ENCODE measurements at places on chromosomes 4 and X.

- DNase-seq = no peak
Observed at GRCh38 chr4:155161357-155161756, 47.1 kb upstream of the NPY2R start.

DNA sequence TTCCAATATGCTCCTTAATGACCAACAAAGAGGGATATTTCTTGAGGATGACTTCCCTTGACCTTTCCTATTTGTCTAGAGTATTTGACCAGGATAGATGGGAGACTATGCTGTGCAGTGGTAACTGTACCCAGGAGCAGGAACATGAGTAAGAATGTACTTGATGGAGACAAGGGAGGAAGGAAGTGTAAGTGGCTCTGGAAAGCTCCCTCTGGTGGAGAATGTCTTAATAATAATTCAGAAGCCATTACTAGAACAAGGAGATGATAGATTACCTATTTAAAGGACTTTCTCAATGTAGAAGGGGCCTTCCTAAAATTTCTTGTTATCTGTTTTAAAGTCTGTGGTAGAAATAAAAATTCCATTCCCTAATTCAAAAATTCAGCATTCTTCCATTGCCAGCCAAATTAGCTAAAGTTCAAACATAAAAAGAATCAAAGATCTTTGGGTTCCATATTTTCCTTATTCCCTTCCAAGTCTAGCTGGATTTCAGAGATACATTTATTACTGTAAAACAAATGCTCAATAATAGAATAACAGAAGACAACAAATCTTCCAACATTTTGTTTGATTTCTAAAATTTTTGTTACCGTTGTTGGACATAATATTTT, 83.8 kb downstream of the GRID2 start:
- no peak for DNase-seq

- no peak for DNase-seq
Observed at GRCh38 chr4:15078682-15079642, 76.7 kb downstream of the CPEB2 start.

DNA sequence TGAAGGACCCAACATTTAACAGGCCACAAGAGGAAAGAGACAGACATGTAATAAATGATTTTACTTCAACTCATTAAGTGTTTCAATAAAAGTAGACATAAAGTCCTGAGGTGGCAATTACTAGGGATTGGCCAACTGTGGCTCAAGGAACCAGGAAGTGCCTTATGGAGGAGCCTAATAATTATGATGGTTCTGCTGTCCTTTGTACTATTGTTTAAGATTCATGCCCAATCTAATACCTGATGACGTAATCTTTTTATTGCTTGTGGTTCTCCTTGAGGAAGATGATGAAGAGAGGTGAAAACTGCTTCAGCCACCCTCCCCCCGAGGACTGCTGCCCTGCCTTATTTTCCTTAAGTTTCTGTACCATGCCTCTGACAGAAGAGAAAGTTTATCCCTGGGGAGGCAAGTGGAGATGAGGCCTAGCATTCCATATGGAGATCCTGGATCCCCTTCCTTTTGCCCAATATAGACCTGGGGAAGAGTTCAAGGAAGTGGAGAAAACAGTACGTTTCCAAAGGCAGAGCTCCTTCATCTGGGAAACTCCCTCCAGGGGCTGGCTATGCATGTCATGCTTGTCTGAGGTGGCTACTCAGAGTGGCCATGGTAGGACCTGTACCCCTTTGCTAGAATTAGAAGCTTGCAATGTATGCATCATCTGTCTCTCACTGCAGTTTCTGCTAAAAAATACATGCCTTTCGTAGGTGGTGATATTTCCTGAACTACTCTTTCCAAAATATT, 56.8 kb upstream of the FAT1 start:
- no peak for DNase-seq

GRCh38 chrX:127732709-127733108, 319.5 kb downstream of the ACTRT1 start:
- no peak for DNase-seq

- DNase-seq = no peak
Observed at GRCh38 chr4:6964858-6965257, 55.2 kb downstream of the TBC1D14 start.

GRCh38 chr4:110472583-110473329, 3.2 kb upstream of the ENPEP start:
- DNase-seq = no peak

- DNase-seq = no peak
Observed at GRCh38 chrX:84186603-84187532, 1.1 kb downstream of the RPS6KA6 start.

- no peak for DNase-seq
Observed at GRCh38 chr4:107718351-107718965, 1.6 kb downstream of the PAPSS1 start.

DNA sequence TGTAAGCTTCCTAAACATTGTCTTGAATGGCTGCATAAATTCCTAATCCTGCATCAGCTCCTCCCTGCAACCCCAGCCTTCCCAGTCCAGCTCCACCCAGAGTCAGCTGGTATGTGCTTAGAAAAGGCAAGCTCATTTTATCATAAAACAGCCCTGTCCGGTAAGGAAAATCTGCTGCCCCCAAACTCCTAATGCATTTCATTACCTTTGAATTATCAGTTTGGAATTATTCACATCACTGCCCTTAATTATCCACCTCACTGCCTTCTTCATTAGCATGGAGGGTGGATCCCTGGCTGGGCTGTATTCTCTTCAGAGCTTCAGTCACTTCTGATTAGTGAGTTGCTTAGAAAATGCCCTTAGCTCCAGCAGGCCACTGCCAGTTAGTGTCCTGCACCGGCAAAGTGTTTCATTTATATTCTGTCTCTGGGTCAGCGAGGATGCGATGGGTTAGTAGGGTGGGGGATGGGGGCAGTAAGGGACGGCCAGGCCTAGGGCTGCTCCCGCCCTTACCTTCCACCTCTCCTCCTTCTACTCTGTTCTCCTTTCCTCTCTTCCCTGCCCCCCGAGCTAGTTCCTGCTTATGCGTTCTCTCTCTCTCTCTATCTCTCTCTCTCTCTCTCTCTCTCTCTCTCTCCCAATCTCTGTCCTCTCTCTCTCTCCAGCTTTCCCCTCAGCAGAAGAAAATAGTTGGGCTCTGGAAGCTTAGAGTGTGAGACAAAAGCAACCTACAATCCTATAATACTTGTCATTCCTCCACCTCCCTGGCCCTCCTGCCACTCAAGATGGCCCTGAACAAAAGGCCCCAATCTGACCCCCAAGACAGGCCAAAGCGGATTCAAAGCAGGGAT, 174.8 kb upstream of the KLF3 start:
- peak; percentile 31 for DNase-seq

DNA sequence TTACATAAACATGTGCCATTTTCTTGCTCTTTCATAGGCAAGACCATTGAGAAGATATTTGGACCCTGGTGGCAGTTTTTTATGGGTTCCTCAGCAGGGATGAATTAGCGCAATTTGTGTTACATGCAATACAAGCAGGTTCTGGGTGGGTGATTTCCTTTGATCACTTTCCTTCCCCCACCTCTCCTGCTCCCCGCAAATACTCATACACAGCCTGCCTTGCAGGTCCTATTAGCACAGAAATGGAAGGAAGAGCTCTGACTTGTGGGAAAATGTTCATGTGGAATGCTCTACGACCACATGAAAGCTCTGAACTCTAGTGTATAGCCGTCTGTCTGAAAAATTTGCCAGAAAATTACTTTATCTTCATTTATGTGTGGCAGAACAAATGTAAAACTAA, 361.0 kb upstream of the FAT1 start:
- no peak for DNase-seq

DNA sequence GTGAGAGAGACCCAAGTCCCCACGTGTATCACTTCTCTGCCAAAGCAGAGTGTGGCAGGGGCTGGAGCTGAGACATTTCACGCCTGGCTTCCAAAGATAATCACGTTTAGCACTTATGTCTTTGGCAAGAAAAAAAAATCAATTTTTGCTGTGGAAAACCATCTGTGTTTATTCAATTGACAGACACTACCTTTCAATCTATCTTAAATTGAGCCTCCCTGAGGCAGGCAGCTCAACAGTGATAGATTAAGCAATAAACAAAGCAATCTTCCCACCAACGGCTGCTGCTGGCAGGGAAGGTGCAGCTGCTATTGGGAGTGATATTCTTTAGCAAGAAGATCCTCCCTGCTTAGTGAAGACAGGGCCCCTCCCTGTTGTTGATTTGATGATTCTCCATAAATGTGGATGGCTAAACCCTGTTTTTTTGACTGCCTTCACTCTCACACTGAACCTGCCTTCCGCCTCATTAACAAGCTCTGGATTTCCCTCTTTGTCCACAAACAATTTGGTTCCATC, 11.6 kb upstream of the MAGEB17 start:
- no peak for DNase-seq

DNA sequence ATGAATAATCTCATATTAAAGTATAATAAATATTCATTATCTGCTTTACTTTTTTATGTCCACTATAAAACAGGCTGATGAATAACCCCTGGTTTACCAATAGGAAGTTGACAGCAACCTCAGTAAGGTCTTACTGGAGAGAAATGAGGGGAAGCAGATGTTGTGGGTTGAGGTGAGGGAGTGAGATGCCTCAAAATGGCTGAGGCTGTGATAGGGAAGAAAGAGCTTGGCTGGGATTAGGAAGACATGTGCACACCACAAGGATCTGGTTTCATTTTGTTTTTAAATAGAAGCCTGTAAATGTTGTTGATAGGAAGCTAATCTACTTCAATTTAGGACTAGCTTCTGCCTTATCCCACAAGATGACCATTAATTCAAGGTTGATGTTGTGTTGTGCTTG, 14.4 kb upstream of the CYBB start:
- no peak for DNase-seq

GRCh38 chr4:101944649-101945048, 154.1 kb downstream of the BANK1 start:
- DNase-seq = no peak

GRCh38 chrX:149641432-149641831, 9.8 kb upstream of the TMEM185A start:
- DNase-seq = no peak

GRCh38 chr4:16157609-16158503, 68.4 kb downstream of the TAPT1 start:
- no peak for DNase-seq

- DNase-seq = no peak
Observed at GRCh38 chr4:143437476-143437875, 76.0 kb upstream of the SMARCA5 start.

- no peak for DNase-seq
Observed at GRCh38 chr4:30720661-30721184, 554 bp downstream of the PCDH7 start.

- DNase-seq = no peak
Observed at GRCh38 chrX:21174439-21174838, 199.8 kb upstream of the CNKSR2 start.

DNA sequence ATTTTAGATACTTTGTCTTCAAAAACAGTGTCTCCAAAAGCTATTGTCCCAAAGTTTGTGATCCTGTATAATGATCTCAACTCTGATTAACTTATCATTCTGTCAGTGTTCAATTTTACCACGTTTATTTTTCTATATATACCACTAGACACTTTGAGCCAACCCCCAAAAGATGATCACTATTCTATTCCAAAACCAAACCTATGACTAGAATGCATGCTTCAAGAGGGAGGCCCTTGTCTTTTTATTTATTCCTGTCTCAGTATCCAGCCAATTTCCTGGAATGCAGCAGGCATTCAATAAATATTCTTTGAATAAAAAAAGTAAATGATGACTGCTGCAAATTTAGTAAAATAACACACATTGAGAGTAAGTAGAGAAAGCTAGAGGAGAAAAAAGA, 275.6 kb downstream of the LDB2 start:
- DNase-seq = no peak

DNA sequence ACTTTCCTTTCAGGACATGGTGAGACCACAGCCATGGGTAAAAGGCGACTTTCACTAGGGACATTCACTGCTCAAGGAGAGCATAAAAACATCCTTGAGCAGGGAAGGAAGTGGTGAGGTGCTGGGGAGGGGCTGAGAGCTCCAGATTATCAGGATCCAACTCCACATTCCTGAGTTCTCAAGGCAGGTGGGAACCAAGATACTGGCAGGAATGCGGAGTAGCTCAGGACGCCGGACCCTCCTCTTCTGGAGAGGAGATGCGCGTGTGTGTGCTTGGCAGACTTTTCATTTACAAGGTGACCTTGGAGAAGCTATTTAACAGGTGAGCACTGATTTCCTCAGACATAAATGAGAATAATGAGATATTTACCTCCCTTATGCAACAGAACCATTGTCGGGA, 41.3 kb upstream of the TXK start:
- no peak for DNase-seq

DNA sequence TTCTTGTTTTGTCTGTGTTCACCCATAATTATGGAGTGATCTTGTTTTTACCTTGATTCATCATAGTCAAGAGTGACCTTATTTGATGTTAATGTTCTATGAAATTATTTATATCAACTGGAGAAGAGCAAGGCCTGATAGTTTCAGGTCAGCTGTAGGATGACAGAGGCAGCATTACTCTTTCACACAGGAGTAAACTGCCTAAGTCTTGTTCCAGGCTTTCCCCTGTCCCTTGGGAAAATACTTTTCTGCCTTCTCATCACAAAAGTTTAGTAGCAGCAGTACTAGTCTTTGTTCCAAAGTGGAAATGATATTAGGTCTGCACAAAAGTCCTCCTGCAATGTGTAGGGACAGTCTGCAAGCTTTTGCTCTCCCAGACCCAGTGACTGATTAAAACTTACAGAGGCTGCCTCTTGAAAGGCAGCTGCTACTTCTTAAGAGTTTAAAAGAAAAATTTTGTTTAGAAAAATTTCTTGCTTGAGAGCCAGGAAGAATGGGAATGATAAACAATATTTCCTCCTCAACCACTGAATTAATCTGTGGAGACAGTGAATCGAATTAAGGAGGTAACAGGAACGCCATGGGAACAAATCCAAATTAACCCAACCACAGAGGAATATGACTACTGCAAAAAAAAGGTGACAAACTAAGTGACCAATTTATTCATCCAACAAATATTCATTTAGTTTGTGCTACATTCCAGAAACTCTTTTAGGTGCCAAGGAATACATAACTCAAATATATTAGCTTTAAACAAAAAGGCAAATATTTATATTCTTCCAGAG, 991.4 kb upstream of the PABPC4L start:
- DNase-seq = no peak

DNA sequence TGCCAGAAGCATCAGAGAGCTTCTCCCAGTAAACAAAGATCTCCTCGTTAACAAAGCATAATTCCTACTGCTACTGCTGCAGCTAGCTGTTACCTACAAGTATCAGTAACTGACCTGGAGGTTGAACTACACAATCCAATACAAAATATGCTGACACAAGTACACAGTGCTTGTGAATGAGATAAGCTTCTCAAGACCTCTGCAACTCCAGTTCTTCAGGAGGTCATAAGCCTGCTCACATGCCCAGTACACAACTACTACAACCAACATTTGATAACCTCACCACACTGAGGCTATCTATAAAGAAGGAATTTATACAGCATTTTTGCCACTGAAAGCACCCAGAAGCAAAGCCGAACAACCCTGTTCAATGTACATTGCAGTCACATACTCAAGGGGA, 66.7 kb upstream of the SMARCAD1 start:
- DNase-seq = no peak
